ENCODE measurements at places on chromosomes 3 and 15. TPM values are rescaled to one million over a fixed set of nuclear protein-coding genes. Genes with fewer than 3 reads are reported as not detected.
A peak's percentile ranks its signal among the peaks of the same experiment; 100 is the strongest.

- DNase-seq = peak; percentile 95
Measured at GRCh38 chr15:90004671-90005070, 3.5 kb downstream of the ZNF710 start.

- DNase-seq = no peak
Measured at GRCh38 chr3:195221015-195221853, 49.7 kb downstream of the XXYLT1 start.

DNA sequence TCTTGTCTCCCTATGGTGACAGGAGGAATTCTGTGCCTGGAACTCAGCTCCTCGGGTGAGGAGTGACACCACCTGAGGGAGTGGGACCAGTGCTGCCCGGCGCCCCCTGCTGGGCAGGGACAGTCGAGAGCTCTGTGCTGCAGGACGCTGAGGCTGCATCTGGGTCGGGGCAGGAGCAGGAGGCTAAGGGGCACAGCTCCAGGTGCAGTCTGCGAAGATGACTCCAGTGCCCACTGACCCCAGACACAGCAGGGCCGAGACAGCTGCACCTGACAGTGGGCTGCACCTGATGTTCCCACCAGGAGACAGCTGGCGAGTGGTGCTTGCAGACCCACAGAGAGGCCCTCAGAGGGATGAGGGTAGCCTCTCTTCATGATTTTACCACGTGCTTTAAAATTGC lies 152.9 kb downstream of the ATP10A start:
- no peak for DNase-seq

Gene LIPC
- total RNA-seq = not detected

Gene RLBP1
- not detected for total RNA-seq

Gene DCLK3
- total RNA-seq = not detected
